Right renal cortex interstitium (tissue), 3 donors: ENCODE measurements at places on chromosomes 13 and 19. TPM values are rescaled to one million over a fixed set of nuclear protein-coding genes. Genes with fewer than 3 reads are reported as not detected.
A peak's percentile ranks its signal among the peaks of the same experiment; 100 is the strongest.

DNA sequence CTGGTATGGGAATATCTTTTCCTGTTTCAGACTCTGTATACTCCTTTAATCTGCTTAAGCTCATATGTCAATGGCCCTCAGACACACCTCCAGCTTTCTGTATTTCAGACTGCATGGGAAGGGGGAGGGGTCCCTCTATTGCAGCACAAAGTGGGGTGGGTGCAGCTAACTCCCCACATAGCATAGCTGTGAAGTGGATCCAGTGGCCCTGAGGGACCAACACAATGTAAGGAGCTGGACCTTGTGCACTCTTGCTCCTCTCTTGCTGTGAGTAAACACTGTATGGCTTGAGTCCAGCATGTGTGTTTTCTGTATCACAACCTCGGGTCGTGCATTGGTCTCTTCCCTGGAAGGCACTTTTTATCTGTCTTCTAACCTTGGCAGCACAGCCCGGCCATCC is 669.9 kb downstream of the PCDH9 start:
- no peak for DNase-seq

Gene SYCN
- polyA plus RNA-seq: not detected

Gene OLFM2
- polyA plus RNA-seq: 21.3 TPM

Gene ZNF382
- polyA plus RNA-seq: 5.5 TPM

GRCh38 chr19:46621191-46622117 is 3.4 kb downstream of the PTGIR start:
- no peak for DNase-seq

Gene POU2F2
- polyA plus RNA-seq: 1.1 TPM

DNA sequence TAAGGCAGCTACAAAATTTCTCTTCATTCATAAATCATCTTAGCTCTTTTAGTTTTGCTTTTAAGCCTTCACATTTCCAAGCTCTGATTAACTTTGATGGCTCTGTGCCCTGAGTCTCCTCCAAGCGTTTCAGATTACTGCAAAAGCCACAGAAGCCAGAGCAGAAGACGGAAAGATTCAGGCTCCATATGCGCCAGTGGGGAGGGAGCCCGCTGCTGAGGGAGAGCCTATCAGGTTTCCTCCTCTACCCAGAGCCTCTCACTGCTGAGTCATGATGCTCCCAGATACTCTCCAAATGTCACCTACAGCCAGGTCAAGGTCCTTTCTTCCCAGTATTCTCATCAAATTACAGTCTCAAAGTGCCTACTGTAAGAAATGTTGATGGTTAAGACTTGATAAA is 193.6 kb downstream of the RAP2A start:
- DNase-seq: peak; percentile 47

Gene ZNF284
- 4.3 TPM for polyA plus RNA-seq

GRCh38 chr13:52652980-52653303 is 306 bp downstream of the SUGT1 start:
- no peak for DNase-seq

Gene IGFL3
- not detected for polyA plus RNA-seq

GRCh38 chr19:55188625-55189024 is 8.5 kb upstream of the SYT5 start:
- no peak for DNase-seq

- no peak for DNase-seq
Measured at GRCh38 chr19:39110263-39110967, 15.2 kb upstream of the PAK4 start.

GRCh38 chr13:112846411-112847115 is 122.5 kb upstream of the MCF2L start:
- DNase-seq: no peak

GRCh38 chr13:67231289-67232000 is 1.3 kb upstream of the PCDH9 start:
- no peak for DNase-seq

Gene ATP11A
- 34.8 TPM for polyA plus RNA-seq

DNA sequence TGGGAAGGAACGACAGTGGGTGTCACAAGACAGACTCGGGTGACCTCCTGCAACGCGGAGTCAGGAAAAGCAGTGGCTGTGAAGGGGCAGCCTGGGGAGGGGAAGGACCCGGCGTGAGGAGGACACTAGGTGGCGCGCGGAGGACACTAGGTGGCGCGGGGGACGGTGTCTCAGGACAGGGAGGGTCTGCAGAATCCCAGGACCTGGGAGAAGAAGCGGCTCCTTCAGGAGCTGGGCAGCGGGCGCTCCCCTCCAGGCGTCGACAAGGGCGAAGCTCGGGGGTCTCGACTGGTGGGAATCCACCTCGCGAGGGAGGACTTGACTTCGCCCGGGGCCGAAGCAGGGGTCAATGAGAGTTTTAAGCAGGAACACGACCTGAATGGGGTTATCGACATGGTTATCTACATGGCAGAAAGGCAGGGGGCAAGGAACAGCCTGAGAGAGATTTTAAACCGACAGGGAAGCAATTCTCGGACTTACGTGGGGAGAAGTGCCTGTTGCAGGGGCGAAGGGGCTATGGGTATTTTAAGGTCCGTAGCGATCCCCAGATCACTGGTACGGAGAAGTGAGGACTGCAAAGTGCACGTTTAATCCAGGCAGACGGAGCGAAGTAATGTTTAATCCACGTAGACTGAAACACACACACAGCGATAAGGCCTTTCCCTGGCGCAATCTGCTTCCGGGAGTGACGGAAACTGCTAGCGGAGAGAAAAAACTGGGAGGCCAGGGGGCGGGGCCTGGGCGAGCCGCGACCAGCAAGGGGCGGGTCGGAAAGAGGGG is at the start of gene ZNF616:
Gene ZNF616, minus strand, starts transcription at position 687 of the 780 bp plus-strand sequence. CDS start 9,426 bp downstream, outside the sequence.
- peak; percentile 89 for DNase-seq

- DNase-seq: peak; percentile 49
Measured at GRCh38 chr13:77026255-77026860, 601 bp downstream of the FBXL3 start.

DNA sequence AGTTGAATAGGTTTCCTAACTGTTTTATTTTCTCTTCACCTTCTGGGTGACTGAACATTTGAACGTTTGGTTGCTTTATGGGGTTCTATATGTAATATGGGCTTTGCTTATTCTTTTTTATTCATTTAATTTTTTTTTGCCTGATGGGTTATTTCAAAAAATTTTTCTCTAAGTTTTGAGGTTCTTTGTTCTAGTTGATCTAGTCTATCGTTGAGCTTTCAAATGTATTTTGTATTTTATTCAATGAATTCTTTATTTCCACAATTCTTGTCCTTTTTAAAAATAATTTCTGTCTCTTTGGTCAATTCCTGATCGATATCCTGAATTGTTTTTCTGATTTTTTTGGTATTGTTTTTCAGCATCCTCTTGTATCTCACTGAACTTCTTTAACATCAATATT is 239.5 kb upstream of the PCDH9 start:
- no peak for DNase-seq

Gene LMTK3
- polyA plus RNA-seq: 2.1 TPM

Gene SPIB
- 0.28 TPM for polyA plus RNA-seq

GRCh38 chr13:38662362-38662761 is 24.5 kb upstream of the FREM2 start:
- DNase-seq: no peak

Gene GDF15
- polyA plus RNA-seq: 3.2 TPM

- no peak for DNase-seq
Measured at GRCh38 chr13:43493496-43494000, 293.2 kb downstream of the ENOX1 start.

- DNase-seq: no peak
Measured at GRCh38 chr13:64482373-64482772, 2747.8 kb downstream of the PCDH9 start.

Gene TMEM272
- 0.42 TPM for polyA plus RNA-seq

Gene DLL3
- 0.61 TPM for polyA plus RNA-seq
